Spleen (tissue), 13 donors: ENCODE measurements at places on chromosomes 3 and 15.

GRCh38 chr3:142998439-142998838, 2.9 kb upstream of the U2SURP start:
- DNase-seq = no peak

- DNase-seq = no peak
Measured at GRCh38 chr15:98720577-98721565, 72.5 kb downstream of the IGF1R start.

DNA sequence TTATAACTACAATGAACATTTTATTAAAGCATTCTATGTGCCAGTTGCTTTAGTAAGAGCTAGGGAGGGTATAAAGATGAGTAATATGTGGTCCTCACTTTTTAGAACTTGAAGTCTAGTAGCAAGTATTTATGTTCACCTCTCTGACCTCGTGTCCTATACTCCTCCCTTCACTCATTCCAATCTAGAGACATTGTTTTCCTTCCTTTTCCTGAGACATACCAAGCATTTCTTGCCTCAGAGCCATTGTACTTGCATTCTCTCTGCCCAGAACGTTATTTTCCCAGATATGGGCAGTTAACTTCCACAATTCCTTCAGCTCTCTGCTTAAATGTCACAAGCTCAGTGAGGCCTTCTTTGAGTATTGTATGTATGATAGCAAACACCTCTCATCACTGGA, 408.6 kb downstream of the PDCD6IP start:
- no peak for DNase-seq

DNA sequence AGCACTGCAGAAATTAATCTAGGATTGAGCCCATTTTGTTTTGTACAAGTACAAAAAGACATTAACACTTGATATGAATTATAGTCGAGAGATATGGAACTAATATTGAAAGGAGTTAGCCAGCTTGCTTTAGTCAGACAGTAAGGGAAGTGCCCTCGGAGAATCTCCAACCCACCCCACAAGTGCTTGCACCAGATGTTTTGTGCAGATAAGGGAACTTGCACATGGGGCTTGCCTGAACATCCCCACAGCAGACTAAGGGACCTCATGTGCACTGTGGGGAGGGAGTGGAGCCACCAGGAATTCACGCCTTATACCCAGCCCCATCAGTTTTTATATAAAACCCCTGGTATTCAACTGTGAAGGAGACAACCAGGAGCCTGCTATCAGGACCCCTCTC, 122.3 kb downstream of the EFHB start:
- no peak for DNase-seq

GRCh38 chr3:175426805-175427204, 567.7 kb downstream of the NAALADL2 start:
- no peak for DNase-seq

DNA sequence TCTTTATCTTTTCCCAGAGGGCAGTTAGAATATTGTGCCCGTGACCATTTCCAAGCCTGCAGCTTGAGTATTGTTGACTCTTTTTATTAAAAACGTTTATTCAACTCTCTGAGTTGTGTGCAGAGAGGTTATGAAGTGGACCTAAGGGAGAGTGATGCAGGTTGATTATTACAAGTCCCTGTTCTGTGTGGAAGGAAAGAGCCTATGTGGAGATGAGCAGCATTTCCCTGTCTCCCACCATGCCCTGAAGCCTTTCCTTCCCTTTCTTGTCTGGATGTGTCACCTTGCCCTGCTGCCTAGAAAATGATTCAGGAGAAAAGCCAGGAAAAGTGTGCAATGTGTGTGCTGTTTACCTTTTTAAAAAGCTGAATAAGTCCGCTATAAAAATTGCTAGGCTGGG, 19.4 kb downstream of the ZPLD1 start:
- no peak for DNase-seq

GRCh38 chr3:13514639-13515435, 34.1 kb upstream of the FBLN2 start:
- no peak for DNase-seq

- DNase-seq = no peak
Measured at GRCh38 chr3:136346486-136346885, 96.3 kb downstream of the PCCB start.

DNA sequence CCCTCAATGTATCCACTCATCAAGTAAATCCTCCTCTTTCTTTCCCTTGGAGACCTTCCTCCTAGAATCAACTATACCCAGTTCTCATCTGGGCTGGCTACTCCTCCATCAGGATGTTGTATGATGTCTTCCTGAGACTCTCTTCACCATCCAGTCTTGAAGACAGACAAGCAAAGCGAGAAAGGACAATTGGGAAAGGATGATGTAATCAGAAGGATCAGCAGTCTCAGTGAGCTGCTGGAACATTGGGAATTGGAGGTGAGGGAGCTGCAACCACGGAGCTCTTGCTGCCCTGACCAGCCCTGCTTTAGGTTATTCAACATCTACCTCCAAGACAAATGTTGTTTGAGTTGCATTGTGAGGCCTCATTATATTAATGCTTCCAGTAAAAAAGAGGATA, 48.0 kb upstream of the UBP1 start:
- DNase-seq = no peak

DNA sequence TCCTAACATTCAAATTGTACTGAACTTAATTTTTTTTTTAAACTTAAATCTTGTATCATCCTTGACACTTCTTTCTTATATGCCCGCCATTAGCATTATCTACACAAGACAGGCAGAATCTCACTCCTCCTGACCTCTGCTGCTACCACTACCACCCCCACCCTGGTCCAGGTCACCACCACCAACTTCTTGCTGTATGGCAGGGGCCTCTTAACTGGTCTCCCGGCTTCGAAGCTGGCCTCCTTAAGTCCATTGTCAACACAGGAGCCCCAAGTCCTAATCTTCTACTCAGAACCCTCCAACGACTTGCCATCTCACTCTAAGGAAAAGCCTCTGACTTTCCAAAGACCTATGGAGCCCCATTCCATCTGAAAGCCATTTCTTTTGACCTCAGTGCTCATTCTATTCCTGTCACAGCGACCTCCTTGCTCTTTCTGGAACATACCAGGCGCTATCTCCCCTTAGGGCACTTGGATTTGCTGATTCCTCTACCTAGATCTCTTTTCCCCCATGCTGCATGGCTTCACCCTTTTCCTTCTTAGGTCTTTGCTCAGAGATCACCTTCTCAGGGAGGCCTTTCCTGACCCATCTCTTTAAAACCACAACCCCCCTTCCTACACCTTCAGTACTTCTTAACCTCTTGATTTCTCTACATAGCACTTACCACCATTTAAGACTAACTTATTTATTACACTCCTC, 2.6 kb downstream of the PRC1 start:
- DNase-seq = no peak

- no peak for DNase-seq
Measured at GRCh38 chr15:59315914-59316451, 56.7 kb downstream of the MYO1E start.

- peak; percentile 83 for DNase-seq
Measured at GRCh38 chr15:42921342-42921731, 759 bp upstream of the TTBK2 start.

DNA sequence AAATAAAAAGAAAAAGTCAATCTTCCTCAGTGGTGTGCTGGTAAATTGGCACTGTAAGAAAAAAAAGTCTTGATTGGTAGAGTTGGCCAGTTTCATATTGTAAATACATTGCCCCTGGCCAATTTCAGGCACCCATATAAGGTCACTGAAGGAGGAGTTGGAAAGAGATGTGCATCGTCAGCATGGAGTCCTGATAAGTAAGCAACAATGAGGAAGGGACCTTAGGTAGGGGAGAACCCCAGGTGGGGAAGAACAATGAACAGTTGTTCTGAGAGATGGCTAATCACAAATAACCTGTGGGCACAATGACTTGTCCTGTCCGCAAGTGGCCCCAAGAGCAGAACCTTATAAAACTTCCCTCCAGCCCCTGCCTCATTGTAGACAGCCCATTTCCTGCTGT, 8.6 kb upstream of the CYP8B1 start:
- no peak for DNase-seq

DNA sequence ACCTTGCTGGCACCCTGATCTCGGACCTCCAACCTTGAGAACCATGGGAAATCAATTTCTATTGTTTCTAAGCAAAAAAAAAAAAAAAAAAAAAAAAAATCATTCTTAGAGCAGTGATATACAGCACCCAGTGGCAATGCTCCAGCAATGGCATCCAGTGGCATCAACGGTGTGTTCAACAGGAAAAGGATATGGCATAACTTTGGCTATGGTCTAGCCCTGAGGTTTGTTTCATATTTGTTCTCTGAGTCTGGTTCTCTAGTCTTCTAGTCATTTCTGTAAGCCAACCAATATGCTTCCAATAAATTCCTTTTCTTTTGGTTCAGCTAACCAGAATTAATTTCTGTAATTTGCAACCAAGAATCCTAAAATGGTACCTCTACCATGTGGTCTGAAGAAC, 19.2 kb downstream of the DENND4A start:
- DNase-seq = no peak

GRCh38 chr15:86060674-86061073, 19.0 kb upstream of the AGBL1 start:
- no peak for DNase-seq

DNA sequence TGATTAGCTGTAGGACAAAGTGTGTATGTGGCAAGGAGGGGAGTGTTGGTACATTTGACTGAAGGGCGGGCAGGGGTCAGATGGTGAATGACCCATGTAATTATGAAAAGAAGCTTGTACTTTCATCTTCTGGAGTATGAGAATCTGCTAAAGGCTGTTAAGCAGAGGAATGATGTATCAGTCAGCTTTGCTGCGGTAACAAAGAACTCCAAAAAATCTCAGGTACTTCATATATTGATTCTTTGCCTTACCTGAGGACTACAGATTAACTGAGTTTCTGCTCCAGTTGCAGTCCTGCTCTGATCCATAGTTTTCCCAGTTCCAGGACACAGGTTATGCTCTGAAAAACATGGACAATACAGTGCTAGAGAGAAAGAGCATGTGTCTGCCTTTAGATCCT, 115.1 kb downstream of the NEK11 start:
- DNase-seq = no peak

DNA sequence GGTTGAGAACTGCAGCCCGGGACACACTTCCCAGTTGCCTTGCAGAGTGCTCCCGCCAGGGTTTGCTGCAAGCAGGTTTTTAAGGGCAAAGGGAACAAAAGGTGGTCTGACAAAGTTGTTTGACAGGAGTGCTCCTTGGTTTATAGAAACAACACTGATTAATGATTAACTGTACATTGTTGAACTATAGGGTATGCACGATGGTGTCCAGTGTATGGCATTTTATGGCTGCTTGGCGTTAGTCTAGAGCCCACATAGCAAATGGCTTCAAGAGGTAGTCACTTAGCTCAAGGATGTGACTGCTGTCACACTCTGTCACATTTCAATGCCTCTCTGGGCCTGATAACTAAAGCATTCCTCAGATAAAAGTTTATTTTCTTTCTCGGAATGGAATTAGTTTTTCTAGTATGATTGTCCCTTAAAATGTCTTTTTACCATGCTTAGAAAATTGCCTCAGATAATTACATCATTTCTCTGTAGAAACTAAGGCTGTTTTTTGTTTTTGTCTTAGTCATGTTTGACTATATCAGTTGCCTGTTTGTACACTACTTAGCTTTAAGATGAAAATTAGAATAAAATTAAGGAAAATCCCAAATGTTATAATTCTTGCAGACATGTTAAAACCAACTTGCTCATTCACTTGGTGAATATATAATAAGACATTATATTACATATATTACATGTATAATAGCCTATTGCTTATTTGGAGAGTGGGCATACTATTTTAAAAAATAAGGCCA, 61.3 kb upstream of the GATM start:
- DNase-seq = no peak

GRCh38 chr3:189820365-189820720, 189.2 kb downstream of the TP63 start:
- no peak for DNase-seq

GRCh38 chr3:71554649-71555048, 28.9 kb downstream of the FOXP1 start:
- no peak for DNase-seq

DNA sequence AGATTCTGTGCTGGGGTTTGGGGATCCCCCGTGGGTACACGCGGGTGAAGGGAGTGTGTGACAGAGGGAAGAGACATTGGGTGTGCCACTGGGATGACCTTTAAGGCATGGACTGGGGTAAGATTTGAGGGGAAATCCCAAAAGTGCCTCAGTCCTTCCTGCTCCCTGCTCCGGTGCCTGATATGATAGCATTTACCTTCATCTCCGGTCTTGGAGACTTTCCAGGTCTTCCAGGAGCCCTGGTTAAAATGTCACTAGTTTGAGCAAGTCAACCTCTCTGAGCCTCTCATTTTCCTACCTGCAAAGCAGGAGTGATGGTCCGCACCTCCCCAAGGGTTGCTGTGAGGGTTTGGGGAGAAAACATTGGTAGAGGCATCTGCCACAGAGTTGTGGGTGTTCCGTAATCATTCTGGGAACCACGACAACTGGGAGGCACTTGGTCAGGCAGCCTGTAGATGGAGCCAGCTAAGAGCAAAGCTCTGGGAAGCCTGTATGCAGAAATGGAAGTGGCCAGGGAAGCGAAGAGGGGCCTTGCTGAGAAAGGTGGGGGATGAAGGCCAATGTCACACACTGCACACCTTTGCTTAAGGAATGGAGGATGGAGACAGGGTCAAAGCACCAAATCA, 33.9 kb upstream of the KIF23 start:
- DNase-seq = no peak

DNA sequence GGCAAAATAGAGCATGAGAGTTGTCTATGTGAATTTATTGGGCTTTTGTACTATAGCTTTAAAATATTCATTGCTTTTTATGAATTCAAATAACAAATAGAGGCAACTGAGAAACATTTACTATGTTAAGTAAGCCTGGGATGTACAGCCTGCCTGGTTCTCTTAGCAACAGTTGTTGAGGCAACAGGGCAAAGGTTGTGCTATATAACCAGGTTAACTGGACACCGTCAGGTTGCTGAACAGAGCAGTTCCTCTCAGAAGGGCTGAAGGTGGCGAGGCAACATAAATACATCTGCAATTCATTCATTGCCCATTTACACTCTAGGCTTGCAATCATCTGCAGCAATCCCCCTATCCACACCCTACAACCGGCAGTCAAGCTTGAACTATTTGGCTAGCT, 78.2 kb downstream of the GTF2E1 start:
- DNase-seq = no peak

DNA sequence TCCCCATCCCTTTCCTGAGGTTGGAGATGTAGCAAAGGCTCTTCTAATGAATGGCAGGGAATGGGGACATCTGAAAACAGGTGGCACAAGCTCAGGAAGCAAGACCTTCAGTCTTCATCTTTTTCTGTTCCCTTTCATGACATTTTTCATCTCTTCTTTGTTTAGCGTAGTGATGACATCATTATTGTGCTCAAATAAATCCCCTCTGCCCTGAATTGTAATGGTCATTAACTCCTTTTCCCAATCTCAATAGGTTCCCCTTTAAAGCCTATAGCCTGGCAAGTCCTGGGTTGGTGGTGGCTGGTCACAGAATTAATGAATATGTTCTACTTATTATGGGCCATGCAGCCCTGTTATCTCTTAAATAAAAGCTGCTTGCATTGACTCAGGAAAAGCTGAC, 21.4 kb downstream of the TF start:
- no peak for DNase-seq

GRCh38 chr15:91572110-91572509, 281.4 kb upstream of the SLCO3A1 start:
- no peak for DNase-seq
